ENCODE measurements at places on chromosomes 5 and 9.

DNA sequence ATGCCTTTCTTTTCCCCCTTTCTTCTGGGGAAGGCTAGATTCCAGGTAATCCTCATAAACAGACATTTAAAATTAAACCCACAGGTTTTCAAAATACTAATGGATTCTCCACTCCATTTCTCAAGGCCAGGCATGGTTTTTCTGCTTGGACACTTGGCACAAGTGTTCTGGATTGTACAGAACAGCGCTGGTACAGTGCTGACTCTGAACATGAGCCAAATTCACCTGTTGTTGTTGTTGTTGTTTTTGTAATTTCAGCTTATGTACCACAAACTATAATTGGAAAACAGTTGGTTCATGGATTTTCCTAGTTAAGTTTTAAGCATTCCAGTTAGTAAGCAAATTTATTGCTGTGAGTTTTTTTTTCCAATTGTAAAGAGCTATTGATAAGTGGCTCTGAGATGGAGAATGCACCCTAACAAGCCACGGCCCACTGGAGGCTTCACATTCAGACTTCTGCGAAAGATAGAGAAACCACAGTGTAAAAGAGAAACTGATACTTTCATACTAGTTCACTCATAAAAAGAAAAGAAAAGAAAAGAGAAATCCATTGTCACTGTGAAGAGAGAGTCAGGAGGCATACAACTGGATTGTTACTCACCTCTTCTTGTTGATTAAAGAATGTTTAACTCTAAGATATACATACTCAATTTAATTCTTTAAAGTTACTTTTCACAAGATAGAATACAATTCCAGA is 16.2 kb upstream of the ITGA1 start:
- peak; percentile 33 for DNase-seq

GRCh38 chr9:24189986-24190385 is 355.7 kb downstream of the IZUMO3 start:
- no peak for DNase-seq

- DNase-seq = no peak
Observed at GRCh38 chr9:91239367-91240111, 122.2 kb downstream of the AUH start.

DNA sequence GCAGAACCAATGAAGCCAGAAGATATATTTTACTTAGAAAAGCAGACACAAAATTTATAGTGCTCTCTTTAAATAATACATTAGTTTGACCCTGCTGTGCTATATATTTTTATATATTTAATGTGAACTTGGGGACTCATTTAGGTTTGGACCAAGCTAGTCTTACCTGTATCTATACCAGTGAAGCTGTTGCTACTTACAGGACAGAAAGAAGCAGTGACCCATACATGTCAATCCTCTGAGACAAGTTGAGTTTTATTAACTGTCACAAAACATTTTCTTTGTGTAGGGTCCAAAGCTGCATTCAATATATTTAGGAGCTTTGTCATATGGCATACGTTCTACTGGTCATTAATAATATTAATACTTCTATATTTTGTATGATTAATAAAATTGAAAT is 327.7 kb upstream of the NUDT12 start:
- no peak for DNase-seq

DNA sequence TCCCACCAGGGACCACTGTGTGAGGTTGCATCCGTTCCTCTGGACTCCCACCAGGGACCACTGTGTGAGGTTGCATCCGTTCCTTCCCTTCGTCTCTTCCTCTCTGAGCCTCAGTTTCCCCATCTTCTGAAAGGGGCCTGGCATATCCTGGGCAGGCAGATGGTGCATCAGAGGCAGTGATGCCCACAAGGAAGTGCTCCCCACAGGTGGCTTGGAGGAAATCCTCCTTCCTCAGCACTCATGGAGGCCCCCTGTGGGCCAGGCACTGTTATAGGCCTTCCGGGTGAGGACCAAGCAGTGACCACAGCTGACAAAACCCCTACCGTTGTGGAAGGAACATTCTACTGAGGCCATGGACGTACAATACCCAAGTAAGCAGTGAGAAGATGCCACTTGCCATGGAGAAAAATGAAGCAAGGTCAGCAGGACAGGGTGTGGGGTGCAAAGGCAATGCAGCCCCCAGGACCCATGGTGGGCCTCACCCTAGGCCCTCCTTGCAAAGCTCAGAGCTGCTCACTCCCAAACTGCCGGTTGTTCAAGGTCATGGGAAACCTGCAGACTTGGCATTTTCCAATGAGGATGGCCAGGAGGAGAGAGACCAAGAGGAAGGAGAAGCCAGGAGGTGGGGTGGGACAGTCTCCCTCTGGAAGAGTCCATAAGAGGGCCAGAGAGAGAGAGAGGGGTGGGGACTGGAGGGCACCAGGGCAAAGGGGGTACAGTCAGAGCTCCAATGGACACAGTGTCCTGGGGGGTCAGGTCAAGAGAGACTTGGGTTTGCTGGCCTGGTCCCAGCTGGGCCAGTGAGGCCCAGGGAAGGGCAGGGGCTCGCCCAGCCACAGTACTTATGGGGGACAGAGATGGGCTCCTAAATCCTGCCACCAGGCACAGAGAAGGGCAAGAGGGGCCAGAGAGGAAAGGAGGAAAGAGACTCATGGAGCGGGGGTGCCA is 51.1 kb downstream of the C9orf50 start:
- no peak for DNase-seq

- DNase-seq = no peak
Observed at GRCh38 chr5:44048276-44048984, 340.8 kb downstream of the FGF10 start.

- DNase-seq = no peak
Observed at GRCh38 chr9:72220589-72220988, 71.3 kb downstream of the GDA start.

DNA sequence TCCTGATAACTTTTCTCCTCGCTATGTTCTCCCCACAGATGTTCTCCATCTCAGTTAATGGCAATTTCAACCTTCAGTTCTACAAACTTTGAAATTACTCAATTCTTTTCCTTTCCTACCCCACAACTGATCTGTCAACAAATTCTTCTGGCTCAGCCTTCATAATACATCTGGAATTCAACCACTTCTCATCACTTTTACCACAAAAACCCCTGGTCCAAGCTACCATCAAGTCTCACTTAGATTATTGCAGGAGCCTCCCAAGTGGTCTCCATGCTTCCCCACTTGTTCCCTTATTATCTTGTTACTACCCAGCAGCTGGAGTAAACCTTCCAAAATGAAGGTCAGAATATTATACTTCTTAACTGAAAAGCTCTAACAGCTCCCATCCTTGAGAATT is 110.1 kb downstream of the FBN2 start:
- no peak for DNase-seq

GRCh38 chr5:149599375-149599774 is 18.1 kb downstream of the ARHGEF37 start:
- no peak for DNase-seq

- no peak for DNase-seq
Observed at GRCh38 chr5:159133041-159133741, 33.5 kb upstream of the EBF1 start.

DNA sequence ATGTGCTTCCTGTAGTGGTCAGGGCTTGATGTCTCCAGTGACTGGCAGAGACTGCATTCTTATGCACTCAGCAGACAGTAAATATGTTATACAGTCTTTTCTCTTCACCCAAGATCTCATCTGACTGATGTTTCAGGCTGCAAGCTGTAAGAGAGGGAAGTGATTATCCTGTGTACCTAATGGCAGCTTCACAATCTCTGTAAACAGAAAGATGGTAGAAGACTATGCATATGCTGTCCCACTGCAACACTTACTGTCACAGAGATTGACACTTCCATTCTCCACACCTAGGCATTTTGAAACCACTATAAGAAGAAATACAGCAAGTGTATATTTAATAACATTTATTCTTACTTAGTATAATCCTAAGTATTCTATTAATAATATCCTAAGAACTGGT is 97.6 kb upstream of the ANXA1 start:
- DNase-seq = no peak

GRCh38 chr5:72925336-72926010 is 30.4 kb upstream of the FCHO2 start:
- DNase-seq = no peak

DNA sequence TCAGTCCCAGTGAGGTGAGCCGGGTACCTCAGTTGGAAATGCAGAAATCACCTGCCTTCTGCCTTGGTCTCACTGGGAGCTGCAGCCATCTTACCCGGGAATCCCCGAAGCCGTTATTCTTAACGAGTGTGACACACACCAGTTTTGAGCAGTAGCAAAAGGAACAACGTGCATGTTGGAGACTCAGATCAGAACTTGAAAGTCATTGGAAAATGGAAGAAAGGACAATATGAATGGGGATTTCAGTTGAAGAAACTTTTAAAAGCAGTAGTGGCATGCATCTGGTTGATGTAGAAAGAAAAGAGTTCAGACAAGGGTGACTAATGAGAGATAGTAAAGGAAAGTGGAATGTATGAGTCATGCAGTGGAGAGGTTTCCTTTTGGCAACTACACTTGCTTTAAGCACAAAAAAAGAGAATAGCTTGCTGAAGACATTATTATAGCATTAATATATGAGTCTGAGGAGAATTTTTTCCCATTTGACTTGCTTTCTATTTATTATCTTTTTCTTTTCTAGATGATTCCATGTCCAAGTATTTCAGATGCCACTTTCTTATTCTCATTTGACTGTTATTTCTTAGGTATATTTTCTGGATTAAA is 44.4 kb upstream of the ANKDD1B start:
- peak; percentile 53 for DNase-seq

DNA sequence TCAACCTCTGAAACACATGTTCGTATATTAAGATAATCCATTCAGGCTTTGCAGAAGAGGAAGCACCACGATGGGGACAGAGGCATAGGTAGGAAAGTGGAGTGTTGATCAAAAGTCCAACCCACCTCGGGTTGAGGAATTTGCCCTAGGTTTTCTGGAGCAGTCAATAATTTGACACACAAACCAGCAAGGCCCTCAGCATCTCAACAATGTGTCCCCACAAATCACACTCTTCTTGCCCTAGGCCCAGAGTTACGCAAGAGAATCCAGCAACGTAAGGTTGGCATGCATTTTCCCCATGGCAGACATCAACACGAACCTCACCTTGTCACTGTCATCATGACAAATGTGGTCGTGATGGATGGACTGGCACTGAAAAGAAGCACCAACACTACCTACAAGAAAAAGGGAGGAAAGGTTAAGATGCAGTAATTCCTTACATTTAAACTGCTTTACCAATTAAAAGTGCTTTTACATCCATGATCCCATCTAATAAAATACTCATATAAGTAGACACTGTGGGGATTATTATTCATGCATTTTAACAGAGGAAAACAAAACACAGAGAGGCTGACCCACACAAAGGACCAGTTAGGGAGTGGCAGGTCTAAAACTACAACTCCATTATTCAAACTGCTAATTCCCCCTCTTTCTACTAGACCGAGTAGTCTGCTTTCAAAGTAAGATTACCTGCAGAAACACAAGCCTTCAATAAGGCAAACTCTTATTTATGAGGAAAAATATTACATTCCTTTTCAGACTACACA is 24.4 kb upstream of the RNF38 start:
- DNase-seq = no peak

DNA sequence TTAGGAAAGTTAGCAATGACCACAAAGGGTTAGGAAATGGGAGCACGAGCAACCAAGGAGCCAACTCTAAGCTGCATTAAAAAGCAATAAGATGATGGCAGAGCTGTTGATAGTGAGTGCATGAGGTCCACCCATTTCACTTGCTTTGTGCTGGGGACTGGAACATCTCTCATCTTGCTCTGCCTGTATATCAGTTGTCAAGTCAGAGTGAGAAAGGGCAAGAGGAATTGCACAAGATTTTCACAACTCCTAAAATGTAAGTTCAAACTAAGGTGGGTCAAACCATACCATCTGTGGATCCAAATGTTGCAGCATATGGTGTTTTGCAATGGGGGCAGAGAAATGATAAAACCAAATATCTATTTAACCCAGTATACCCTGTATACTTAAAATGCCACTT is 2.8 kb upstream of the ESM1 start:
- DNase-seq = no peak

GRCh38 chr9:5452286-5452609 is 1.9 kb downstream of the CD274 start:
- DNase-seq = no peak

DNA sequence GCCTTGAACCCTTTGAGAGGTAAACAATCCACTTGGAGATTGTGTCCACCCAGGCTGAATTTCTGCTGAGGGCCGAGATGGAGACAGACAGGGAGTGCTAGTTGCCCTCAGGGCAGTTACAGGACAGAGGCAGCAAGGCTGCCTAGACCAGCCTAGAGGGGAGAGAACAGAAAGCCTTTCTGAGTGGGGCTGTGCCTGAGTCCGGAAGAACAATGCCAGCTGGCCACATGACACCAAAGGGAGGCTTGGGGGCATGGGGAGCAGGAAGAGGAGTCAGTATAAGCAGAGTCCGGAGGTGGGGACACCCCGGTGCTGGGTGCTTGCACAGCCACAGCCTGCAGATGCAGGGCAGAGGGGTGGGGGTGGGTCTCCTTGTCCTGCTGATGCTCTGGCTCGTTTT is 145.7 kb downstream of the CFAP90 start:
- DNase-seq = no peak

- DNase-seq = no peak
Observed at GRCh38 chr9:38408719-38409118, 15.5 kb downstream of the IGFBPL1 start.

DNA sequence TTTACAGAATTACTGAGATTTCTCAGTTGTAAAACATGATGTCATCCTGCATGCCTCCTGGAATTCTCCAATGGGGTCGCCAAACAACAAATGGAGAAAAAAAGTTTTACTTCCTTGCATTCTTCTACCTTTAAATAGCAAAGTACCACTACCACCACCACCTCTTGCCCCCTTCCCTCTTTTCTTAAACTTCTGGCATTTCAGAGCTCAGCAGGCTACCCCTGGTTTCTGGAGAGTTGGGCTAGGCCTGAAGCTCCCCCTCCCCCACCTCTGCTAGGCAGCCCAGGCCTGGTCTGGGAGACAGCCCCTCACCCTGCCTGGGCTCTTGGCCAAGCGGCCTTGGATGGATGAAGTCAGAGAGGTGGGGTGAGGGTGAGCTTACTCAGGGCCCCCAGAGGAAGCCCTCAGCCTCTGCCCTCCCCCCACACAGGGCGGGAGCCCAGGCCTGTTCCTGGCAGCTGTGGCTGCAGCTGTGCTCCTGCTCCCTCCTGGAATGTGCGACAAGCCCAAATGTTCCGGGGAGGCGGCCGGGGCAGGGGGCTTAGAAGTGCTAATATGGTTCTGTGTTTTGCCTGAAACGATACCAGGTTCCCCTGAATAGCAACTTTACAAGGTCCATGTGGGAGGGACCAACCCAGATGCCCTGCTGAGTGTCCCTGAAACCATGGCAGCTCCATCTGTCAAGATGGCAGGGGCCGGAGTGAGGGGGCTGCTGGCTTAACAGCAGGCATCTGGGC is 6.0 kb upstream of the CCIN start:
- DNase-seq = no peak

DNA sequence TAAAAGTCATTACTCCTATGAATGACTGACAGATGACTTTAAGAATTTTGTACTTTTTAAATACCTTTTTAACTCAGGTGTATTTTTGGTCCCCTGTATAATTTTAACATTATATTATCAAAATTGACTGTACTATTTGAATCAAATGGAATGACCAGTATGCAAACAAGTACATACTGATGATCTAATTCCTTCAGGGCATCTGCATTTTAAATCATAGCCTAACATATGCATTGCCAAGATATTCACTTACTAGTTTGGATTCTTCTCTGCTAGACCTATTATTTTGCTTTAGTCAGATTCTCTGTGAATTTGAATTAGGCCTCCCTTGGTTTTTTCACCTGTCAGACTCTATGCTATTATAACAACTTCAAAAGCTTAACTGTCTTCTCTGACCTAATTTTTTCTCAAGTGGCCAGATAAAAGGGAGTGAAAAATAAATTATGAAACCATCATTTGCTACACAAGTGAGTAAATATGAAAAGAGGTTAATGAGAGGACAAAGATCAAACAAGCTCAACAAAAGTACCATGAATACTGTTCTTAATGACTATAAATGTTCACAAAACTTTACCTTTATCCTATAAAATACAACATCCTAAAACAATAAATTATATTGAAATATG is 1505.2 kb upstream of the CDH9 start:
- no peak for DNase-seq

Data from stimulated activated CD4-positive, alpha-beta T cell treated with anti-CD3 and anti-CD28 coated beads, Interleukin-4, amount 100 ng/mL, for 1 hour (primary cell).